Activated naive CD4-positive, alpha-beta T cell (primary cell): ENCODE measurements at places on chromosomes 4 and X.
A peak's percentile ranks its signal among the peaks of the same experiment; 100 is the strongest.

DNA sequence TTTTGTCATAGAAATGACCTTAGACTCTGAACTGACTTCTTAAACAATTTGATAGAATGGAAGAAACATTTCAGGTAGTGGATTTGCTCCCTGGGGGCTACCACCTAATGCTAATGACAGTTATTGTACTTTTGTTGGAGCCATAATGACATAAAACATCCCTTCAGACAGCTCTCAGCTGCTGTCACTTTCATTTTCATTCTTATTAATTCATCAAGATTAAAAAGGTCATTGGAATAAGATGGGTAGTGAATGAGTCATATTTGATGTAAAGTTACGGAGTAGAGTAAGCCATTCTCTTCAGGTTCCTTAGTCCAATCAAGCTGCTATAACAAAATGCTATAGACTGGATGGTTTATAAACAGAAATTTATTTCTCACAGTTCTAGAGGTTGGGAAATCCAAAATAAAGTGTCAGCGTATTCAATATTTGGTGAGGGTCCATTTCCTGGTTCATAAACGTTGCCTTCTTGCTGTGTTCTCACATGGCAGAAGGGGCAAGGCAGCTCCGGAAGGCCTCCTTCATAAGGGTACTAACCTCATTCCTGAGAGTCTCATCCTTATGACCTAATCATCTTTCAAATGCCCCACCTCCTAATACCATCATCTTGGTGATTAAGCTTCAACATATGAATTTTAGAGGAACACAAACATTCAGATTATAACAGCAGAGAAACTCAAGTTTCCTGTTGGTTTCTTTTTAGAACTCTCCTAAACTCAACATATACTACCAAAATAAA is 268.5 kb downstream of the ARAP2 start:
- DNase-seq: no peak

DNA sequence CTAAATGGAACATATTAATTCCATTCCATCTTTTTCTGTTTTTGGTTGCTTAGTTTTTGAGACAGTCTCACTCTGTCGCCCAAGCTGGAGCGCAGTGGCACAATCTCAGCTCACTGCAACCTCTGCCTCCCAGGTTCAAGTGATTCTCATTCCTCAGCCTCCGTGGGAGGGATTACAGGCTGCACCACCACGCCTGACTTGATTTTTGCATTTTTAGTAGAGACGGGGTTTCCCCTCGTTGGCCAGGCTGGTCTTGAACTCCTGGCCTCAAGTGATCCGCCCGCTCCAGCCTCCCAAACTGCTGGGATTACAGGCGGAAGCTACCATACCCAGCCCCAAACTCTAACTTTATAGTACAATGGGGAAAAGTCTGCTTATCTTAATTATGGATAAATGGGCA is 11.2 kb downstream of the HNRNPD start:
- DNase-seq: no peak

DNA sequence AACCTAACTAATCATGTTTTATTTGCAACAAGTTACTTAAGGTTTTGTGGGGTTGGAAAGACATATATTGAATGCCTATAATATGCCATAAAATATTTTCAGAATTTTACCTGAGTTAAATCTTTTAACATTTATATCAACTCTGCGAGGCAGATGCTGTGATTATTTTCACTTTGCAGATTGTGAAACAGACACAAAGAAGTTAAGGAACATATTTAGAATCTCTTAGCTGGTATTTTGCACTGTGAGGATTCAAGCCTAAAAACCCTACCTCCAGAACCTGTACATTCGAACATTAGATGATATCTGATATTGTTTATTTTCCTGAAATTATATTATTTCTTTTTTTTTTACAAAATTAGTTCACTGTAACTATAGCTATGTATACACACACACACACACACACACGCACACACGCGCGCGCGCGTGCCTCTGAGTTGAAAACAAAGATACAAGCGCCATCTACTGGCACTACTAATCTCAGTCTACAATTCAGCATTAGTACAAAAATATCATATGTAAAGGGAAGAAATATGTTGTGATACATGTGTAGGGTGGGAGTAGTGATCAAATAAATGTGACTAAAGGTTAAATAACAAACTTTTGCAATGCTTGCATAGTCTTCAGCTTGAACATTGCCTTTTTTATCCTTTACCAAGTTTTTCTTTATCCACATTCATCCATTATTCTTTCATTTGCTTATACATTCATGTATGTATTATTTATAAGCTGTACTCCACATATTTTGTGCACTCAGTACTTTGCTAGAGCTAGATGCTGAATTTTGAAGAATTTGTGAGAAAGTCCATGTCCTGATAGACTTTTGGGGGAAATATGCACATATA is 61.5 kb downstream of the ANXA10 start:
- peak; percentile 23 for DNase-seq

DNA sequence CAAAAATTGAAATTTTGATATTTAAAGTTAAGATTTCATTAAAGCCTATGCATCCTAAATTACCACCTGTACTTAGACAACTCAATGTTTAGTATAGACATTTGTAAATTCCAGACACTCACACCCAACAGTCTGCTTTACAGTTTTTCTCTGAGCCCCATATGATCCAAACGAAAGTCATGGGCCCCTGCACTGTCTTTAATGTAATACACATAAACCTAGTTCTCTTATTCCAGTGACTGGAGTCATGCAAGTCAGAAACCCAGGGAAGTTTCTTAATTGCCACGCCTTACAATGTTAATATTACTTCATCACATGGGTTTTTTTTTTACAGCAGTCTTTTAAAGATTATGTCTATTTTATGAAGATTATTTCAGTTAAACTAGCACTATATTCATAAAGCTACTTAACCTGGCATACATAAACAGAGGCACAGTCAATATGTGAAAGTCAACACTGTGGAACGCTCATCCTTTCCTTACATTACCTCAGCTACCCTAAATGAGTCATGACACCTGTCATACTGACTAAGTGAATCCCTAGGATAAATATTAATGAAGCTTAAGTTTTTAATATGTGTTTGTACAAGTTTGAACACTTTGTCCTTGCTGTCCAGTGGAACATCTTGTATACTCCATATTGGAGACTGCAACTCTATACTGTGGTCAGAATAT is 67.7 kb upstream of the H2AZ1 start:
- DNase-seq: no peak

GRCh38 chr4:127601029-127601428 is 31.7 kb upstream of the INTU start:
- no peak for DNase-seq

DNA sequence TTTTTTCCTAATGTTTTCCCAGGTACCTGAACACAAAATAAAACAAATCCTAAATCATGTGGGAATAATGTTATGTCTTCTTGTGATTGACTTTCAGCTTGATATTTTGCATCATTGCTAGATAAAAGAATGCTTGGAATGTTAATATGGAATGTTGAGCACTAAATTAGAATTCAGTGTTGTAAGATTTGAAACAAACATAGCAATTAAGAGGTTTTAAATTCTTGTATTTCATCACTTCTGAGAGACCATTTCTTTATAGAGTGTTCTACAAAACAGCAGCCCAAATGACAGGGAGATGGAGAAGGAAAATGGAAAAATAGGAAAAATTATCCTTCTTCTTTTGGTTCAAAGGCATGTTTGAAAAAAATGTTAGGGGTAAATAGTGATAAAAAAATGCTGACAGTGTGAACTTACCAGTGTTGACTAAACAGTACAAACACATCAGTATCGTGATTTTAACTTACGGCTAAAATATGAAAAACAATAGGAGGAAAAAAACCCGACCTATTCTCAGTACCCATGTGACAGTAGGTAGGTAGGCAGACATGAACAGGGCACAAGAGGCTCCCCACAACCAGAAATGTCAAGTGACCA is 102.6 kb upstream of the PDE5A start:
- DNase-seq: no peak

DNA sequence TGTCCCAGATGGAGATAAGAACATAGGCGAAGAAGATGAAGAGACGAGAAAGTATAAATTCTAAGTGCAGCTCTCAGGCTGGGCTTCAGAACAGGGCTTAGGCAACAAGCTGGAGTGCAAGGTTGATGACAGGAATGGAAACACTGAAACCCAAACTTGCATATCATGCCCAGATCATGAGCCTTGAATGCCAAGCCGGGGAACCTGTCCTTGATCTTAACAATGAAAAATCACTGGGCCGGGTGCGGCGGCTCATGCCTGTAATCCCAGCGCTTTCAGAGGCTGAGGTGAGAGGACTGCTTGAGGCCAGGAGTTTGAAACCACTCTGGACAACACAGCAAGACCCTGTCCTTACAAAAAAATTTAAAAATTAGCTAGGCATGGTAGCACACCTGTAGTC is 17.2 kb downstream of the AFAP1 start:
- DNase-seq: no peak

DNA sequence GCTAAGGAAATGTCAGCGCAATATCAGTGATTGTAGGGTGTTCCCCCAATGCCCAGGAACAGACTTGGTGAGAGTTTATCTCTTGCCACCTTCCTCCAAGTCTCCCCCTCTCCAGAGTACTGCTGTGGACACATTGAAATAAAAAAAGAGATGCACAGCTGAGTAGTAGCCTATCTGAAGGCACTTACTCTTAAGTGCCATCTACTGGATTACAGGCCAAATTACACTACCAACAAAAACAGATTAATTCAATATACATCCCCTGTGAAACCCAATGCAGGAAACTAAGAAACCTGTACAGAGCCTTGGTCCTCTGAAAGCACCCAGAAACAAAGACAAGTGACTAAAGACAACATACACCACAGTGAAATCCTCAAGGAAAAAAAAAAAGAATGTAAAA is 460.3 kb downstream of the ZIC3 start:
- no peak for DNase-seq

- no peak for DNase-seq
These were observed 32.2 kb downstream of the PLS3 start for GRCh38 chrX:115592997-115593734.

DNA sequence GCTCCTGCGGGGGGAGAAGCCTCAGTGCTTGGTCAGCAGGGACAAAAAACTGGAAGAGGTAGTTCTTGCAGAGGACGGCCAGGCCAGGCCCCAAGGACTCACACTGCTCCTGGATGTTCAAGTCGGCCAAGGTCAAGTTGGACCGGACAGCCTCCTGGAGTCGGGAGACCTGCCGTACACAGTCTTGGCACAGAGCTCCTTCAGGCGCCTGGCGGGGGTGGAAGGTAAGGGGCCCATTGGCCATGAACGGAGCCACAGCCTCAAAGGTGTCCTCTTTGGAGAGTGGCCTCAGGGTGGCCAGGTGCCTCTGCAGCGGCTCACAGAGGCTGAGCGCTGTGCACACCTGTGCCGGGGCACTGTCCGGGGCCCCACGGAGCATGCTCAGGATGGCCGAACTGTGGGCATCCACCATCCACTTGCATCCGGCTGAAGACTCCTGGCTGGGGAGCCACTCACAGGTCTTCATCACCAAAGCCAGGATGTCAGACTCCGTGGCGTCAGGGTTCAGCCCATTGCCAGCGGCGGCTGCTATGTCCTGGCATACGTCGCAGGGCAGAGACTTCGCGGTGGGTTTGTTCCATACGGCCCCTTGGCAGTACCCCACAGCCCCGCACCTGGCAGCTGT is 477 bp downstream of the PSAPL1 start:
- DNase-seq: no peak

DNA sequence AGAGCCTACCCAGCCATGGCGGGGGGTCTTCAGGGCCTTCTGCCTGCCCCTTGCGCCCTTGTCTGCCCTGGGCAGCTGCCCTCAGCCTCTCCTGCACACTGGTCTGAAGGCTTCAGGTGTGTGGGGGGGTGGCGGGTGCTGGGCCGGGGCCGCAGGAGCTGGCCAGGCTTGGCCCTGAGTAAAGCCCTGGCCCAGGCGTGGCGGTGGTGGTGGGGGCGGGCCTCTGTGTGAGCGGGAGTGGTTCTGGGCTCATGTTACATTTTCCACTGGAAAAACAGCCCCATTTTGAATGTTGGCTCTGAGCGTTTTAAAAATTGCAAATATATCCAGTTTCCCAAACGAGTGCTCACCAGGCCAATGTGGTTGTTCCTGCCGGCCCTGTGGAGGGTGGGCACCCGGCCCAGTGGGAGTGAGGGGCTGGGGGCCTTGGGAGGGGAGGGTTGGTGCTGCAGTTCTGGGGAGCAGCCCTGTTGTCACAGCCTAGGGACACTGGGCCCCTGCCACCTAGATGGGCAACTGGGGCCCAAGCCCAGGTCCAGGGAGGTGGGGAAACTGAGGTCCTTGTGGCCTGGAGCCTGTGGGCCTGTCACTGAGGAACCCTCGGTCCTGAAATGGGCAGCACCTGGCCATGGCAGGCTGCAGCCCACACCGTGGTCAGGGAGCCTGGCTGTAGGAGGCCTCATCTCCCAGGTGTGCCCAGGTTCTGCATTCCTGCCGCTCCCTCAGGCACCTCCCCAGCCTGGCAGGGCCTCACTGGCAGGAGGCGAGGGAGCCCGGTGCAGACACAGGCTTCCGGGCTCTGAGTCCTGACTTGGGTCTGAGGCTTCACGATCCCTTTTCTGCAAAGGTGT is 28.3 kb downstream of the FGFRL1 start:
- no peak for DNase-seq

- DNase-seq: no peak
These were observed 243.5 kb downstream of the GPAT3 start for GRCh38 chr4:83779103-83780052.

DNA sequence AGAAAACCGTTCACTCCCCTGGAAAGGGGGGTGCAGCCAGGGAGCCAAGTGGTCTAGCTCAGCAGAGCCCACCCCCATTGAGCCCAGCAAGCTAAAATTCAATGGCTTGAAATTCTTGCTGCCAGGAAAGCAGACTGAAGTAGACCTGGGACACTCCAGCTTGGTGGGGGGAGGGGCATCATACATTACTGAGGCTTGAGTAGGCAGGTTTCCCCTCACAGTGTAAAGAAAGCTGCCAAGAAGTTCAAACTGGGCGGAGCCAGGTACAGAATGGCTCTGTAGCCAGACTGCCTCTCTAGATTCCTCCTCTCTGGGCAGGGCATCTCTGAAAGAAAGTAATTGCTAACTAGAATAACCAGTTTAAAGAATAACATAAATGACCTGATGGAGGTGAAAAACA is 372.3 kb upstream of the F9 start:
- no peak for DNase-seq

- DNase-seq: no peak
These were observed 54.9 kb downstream of the SLC9A7 start for GRCh38 chrX:46703980-46704379.

DNA sequence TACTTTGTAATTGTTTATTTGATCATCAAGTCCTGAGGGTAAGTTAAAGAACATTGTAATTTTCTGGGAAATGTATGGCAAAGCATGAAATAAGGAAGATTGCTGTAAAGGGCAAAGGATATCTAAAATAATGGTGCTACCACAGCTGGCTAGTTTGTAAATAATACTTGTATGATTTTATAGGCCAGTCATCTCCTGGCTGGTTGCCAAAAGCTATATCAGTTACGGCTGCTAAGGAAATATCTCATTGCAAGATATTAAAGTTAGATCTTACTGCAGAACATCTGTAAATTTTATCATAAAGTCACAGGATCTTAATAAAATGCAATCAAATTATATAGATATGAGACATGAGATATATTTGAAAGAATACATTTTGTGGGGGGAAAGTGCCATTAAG is 150.8 kb upstream of the CXCL13 start:
- DNase-seq: no peak

GRCh38 chr4:55348466-55348865 is 2.4 kb downstream of the SRD5A3 start:
- DNase-seq: no peak

GRCh38 chr4:16264798-16265197 is 38.5 kb upstream of the TAPT1 start:
- DNase-seq: no peak

- no peak for DNase-seq
These were observed 43.8 kb downstream of the ELOVL6 start for GRCh38 chr4:110154582-110154981.
